ENCODE measurements at places on chromosomes 6 and 20.

DNA sequence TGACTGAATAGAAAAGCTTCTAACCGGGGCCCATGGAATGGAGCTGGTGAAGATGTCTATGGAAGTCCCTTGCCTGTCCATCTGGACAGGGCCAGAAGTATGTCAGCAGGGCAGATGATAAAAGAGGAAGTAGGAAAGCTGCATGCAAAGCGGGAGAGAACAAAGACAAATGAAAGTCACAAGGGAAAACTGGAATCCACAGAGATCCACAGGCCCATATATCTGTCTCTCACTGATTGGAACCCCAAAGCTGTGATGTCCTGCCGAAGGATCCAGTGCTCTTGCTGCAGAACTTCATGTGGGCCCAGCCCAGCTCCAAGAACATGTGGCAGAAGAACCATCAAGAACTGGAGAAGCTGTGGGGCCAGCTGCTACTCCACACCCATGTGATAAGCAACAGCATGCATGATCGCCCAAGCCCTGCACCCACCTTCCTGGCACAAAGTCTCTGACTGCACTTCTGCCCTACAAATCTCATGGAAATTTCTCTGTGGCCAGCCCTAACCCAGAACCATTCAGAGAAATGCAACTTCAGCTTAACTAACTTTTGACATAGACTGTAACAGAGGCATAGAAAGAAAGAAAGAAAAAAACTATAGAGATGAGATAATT is 716.0 kb downstream of the KIF16B start:
- DNase-seq: no peak

- peak; percentile 65 for DNase-seq
These were observed 52.0 kb downstream of the FRK start for GRCh38 chr6:116008470-116009243.

GRCh38 chr6:157108923-157109322 is 214.4 kb downstream of the TMEM242 start:
- no peak for DNase-seq

DNA sequence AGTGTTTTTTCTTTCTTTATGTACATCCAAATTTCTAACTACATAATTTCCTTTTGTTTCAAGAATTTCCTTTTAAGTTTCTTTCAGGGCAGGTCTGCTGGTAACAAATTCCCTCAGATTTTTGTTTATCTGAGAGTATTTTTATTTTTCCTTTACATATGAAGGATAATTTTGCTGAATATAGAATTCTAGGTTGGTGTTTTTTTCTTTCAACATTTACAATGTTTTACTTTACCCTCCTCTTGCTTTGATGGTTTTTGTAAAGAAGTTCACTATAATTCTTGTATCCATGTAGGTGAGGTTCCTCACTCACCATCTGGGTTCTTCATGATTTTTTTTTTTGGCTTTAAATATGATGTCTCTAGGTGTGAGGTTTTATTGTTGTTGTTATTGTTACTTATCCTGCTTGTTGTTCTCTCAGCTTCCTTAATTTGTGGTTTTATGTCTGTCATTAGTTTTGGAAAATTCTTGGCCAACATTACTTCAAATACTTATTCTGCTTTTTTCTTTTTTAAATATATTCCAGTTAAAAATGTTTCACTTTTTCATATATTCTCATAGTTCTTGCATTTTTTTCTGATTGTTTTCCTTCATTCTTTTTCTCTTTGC is 580.1 kb upstream of the CITED2 start:
- DNase-seq: no peak

GRCh38 chr6:3535033-3535775 is 78.4 kb upstream of the SLC22A23 start:
- DNase-seq: no peak

DNA sequence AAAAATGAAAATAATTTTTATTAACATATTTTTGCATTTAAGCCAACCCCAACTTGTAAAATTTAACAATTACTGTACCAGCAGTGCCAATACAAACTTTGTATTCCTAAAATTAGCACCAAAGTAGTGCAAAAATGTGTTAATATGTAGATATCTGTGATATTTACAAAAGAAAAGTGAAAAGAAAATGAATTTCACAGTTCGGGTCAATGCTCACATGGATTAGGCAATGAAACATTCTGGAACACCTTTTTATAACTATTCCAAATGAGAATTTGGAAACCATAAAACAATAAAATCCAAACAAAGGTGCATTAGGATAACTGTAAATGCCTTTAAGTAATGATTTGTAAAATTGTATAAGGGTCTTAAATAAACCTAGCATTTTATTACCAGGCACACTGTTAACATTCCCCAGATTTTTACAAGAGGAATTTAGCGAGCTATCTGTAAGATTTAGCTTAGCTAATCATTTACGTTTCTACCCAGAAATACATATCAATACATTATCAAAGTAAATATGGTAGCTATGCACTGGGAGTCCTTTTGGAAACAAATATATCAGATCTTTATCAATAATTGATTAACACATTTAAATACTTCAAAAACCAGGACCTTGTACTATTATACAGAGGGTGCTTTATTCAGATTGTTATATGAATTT is 112.2 kb downstream of the MTFR2 start:
- no peak for DNase-seq

Data from EL (cell line).